Endodermal cell (in vitro differentiated cells): ENCODE measurements at places on chromosomes 4 and X. TPM values are rescaled to one million over a fixed set of nuclear protein-coding genes. Genes with fewer than 3 reads are reported as not detected.

DNA sequence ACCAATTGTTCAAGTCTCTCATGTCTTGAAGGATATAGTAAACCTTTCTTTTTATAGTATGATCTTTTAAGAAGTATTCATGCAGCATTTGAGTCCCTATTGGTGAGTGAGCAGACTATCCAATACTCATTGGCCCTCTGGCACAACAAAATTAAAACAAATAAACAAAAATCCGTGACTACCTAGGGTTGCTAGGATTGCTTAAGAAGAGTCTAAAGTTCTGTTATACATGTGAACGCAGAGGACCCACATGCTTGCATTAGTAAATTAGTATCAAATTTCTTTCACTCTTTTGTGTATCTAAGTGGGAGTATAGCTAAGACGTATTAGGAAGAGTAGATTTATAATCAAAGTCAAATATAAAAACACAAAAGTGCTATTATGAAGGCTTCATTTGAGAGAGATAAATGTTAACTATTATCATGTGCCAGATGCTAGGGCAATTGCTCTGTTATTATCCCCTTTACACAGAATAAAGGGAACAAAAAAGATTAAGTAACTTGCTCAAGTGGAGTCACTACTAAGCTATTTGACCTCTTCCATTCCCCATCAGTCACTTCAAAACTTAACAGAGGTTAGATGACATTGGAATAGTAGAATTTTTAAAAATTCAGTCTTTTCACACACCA lies 29.2 kb upstream of the LARP1B start:
- no peak overlapping the region for H3K27ac ChIP-seq
- H3K36me3 ChIP-seq = peaks cover 22% of the 10 kb centered on the region
- no peak overlapping the region for H3K4me3 ChIP-seq

GRCh38 chr4:3520276-3520675 lies 11.9 kb downstream of the LRPAP1 start:
- no peak overlapping the region for H3K4me3 ChIP-seq
- H3K27me3 ChIP-seq = no peaks in the 10 kb centered on the region
- H3K4me1 ChIP-seq = no peaks in the 10 kb centered on the region
- H3K36me3 ChIP-seq = peaks cover 43% of the 10 kb centered on the region
- no peak for DNase-seq

The FATE1 gene
- not detected in 2 replicates for total RNA-seq

GRCh38 chr4:52588097-52588496 lies 71.0 kb downstream of the USP46 start:
- no peaks in the 10 kb centered on the region for H3K27me3 ChIP-seq
- H3K4me3 ChIP-seq = no peak overlapping the region
- peak; percentile 88 for DNase-seq
- no peak overlapping the region for H3K27ac ChIP-seq
- H3K4me1 ChIP-seq = peaks cover 6% of the 10 kb centered on the region

DNA sequence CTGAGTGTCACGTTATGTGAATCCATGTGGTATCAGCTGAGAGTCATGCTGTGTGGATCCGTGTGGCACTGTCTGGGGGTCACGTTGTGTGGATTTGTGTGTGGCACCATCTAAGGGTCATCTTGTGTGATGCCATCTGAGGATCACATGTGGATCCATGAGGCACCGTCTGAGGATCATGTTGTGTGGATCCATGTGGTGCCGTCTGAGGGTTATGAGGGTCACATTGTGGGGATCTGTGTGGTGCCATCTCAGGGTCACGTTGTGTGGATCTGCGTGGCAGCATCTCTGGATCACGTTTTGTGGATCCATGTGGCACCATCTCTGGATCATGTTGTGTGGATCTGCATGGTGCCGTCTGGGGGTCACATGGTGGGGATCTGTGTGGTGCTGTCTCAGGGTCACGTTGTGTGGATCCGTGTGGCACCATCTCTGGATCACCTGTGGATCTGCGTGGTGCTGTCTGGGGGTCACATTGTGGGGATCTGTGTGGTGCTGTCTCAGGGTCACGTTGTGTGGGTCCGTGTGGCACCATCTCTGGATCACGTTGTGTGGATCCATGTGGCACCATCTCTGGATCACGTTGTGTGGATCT lies 6.9 kb downstream of the PDE6B start:
- no peak overlapping the region for H3K27ac ChIP-seq
- H3K4me3 ChIP-seq = no peak overlapping the region
- H3K27me3 ChIP-seq = no peaks in the 10 kb centered on the region

DNA sequence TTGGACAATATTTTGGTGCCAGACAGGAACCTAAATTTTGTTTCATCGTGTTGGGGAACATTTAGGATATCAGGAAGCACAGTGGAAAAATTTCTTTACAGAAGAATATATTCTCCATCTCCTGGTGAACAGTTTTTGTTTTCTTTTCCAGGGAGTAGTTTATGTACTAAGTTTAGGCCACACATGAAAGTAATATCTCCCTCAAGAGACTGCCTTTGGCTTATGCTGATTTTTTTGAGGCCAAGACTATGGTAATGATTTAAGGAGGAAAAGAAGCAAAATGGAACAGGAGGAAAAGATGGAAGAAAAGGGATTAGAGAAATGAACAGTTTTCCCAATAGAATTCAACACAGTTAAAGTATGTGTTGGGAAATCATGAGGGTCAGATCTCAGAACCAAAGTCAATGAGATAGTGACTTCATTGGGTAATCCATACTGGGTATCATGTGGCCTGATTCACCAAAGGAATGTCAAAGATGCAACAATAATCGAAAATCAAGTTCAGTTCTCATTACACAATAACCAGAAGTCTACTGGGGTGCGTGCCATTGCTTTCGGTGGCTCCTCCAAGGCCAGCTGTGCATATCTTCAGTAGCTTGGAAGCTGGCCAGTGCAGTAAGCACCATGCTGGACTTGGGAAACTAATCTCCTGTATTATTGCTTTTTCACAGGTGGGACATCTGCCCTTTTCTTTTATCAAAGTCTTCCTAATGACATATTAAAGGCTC lies 234.8 kb downstream of the COL25A1 start:
- no peaks in the 10 kb centered on the region for H3K36me3 ChIP-seq
- DNase-seq = no peak
- H3K27me3 ChIP-seq = no peaks in the 10 kb centered on the region
- H3K4me3 ChIP-seq = no peak overlapping the region
- no peaks in the 10 kb centered on the region for H3K4me1 ChIP-seq

DNA sequence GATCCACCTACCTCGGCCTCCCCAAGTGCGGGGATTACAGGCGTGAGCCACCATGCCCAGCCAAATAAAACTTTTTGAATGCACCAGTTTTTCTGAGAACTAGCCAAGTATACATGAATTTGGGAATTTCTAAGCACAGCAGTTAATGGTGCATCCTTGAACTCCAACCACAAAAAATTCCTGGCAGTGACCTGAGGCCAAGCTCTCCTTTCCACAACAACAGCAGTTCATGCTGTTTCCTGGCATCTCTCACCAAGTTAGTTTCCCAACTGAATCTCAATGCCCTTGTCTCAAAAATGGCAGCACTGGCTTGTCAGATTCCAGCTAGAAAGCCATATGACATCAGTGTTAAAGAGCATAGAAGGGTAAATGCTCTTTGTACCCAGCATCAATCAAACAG lies 15.9 kb upstream of the XKRX start:
- no peak overlapping the region for H3K27ac ChIP-seq
- H3K4me1 ChIP-seq = no peaks in the 10 kb centered on the region
- H3K27me3 ChIP-seq = no peaks in the 10 kb centered on the region
- DNase-seq = no peak
- H3K36me3 ChIP-seq = no peaks in the 10 kb centered on the region

The ATOH1 gene
- total RNA-seq = 0.67 to 1.0 TPM in 2 of 3 replicates, not detected in the other

The TCEAL7 gene
- 5.3 TPM in 2 replicates for total RNA-seq

DNA sequence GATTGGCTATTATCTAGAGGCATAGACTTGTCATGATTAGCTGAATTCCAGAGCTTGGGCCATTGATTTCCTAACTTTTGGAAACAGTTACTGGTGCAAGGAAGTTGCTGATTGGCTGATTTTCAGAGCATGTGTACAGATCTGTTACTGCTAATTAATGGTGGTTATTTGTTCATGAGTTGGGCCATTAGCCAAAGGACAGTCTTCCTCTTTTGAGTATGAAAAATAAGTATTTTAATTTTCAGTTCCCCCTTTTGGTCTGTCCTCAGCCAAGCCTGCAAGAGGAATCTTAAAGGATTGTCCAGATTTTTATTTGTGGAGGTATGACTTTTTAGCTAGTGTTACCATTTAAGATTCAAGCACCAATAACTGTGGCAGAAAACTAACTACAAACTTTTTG lies 7.0 kb upstream of the DSPP start:
- H3K4me3 ChIP-seq = no peak overlapping the region
- no peak for DNase-seq
- no peaks in the 10 kb centered on the region for H3K36me3 ChIP-seq

The UGT2B17 gene
- total RNA-seq = not detected in 2 replicates

DNA sequence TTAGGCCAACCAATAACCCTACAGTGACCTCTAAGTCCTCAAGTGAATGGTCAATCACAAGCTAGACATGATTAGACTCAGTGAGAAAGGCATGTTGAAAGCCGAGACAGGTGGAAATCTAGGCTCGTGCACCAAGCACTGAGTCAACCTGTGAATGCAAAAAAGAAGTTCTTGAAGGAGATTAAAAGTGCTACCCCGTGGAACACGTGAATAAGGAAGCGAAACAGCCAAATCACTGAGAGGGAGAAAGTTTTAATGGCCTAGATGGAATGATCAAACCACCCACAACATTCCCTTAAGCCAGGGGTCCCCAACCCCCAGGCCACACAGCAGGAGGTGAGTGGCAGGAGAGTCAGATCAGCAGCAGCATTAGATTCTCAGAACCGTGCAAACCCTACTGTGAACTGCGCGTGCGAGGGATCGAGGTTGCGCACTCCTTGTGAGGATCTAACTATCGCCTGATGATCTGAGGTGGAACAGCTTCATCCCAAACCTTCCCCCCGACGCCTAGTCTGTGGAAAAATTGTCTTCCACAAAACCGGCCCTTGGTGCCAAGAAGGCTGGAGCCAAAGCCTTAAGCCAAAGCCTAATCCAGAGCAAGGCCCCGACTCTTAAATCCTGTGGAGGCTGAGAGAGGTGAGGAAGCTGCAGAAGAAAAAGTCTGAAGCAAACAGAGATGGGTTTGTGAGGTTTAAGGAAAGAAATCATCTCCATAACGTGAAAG lies 19.5 kb upstream of the PDE6B start:
- no peaks in the 10 kb centered on the region for H3K4me1 ChIP-seq
- H3K36me3 ChIP-seq = no peaks in the 10 kb centered on the region
- H3K27me3 ChIP-seq = no peaks in the 10 kb centered on the region
- no peak overlapping the region for H3K27ac ChIP-seq
- H3K4me3 ChIP-seq = no peak overlapping the region

The BEND2 gene
- not detected in 2 replicates for total RNA-seq

GRCh38 chrX:134324359-134324758 lies 87.4 kb downstream of the CCDC160 start:
- no peak overlapping the region for H3K27ac ChIP-seq
- no peaks in the 10 kb centered on the region for H3K27me3 ChIP-seq
- no peak overlapping the region for H3K4me3 ChIP-seq

- no peak overlapping the region for H3K4me3 ChIP-seq
- H3K36me3 ChIP-seq = no peaks in the 10 kb centered on the region
- H3K27me3 ChIP-seq = no peaks in the 10 kb centered on the region
These were observed 71.8 kb downstream of the SUPT20HL2 start for GRCh38 chrX:24241822-24242648.

DNA sequence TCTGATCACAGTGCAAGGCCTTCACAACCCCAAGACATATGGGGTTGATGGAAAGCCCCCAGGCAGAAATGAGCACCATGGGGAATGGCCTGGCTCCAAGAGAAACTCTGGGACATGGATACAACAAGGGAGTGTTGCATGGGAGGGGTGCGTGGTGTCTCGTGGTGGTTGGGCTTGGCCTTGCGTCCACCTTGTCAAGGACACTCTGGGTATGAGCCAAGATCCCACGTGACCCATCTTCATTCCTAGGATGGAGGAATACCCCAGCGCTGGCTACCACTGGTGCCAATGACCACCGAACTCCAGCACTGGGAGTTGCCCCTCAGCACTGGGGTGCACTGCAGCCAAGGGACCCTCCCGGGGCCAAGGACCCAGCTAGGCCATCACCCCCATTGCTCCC lies 267.5 kb upstream of the AGTR2 start:
- no peak overlapping the region for H3K4me3 ChIP-seq
- H3K27ac ChIP-seq = no peak overlapping the region
- no peaks in the 10 kb centered on the region for H3K4me1 ChIP-seq

- DNase-seq = no peak
- H3K4me1 ChIP-seq = peaks cover 3% of the 10 kb centered on the region
- no peak overlapping the region for H3K27ac ChIP-seq
These were observed 1331.1 kb upstream of the ADGRL3 start for GRCh38 chr4:59869056-59869455.

- peak; percentile 50 for DNase-seq
- H3K36me3 ChIP-seq = peaks cover 21% of the 10 kb centered on the region
- no peaks in the 10 kb centered on the region for H3K27me3 ChIP-seq
- peak overlapping the region; percentile 96 for H3K4me3 ChIP-seq
- H3K27ac ChIP-seq = no peak overlapping the region
These were observed 730 bp downstream of the VBP1 start for GRCh38 chrX:155216940-155217440.

- no peaks in the 10 kb centered on the region for H3K4me1 ChIP-seq
- H3K36me3 ChIP-seq = peaks cover 33% of the 10 kb centered on the region
- no peak overlapping the region for H3K27ac ChIP-seq
- H3K4me3 ChIP-seq = no peak overlapping the region
These were observed 29.4 kb downstream of the SASH3 start for GRCh38 chrX:129808829-129809796.

DNA sequence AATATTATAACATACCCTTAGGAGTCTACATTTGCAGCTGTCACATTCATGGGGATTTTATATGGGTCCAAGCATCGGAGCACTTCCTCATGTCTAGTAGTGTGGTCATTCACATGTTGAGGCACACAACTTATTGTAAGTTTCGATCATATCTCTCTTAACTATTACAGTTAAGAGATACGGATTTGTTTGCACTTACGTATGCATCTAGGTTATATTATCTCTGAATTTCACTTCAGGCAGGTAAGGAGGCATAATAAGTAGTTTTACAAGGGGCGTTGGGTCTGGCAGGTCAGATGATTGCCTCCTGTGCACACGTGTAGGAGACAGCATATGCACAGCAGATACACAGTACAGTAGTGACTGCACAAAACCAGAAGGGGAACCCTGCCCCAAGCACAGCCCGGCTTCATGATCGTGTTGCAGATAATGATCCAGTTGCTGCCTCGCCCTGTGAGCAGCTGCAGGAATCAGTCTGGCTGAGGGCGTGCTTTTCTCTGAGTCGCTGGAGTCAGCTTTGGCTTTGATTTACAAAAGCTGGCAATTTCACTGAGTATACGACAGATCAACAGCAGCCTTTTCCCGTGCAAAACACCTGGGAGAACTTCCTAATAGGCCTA lies 302.9 kb upstream of the GATB start:
- H3K4me3 ChIP-seq = no peak overlapping the region
- no peak for DNase-seq
- peaks cover 5% of the 10 kb centered on the region for H3K27me3 ChIP-seq
- no peaks in the 10 kb centered on the region for H3K4me1 ChIP-seq
- no peaks in the 10 kb centered on the region for H3K36me3 ChIP-seq

The KLF8 gene
- 110 to 164 TPM (median 116 TPM) in 3 replicates for total RNA-seq

DNA sequence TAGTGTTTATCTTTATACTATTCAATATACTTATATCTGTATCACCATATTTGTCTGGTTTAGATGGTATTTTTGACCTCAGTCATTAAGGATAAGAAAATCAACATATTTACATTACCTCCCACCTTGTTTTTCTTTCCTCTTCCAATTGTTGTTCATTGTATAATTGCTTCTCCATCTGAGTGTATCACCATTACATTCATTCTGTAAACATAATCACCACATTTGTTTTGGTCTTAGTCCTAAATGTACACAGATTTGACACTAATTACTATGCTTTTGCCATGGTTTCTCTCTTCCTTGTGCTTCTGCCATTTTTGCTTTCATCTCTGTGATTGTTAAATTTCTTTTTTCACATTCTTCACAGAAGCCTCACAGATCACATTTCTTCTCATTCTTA lies 12.7 kb downstream of the ARMCX6 start:
- H3K4me1 ChIP-seq = no peaks in the 10 kb centered on the region
- H3K27ac ChIP-seq = no peak overlapping the region
- no peak for DNase-seq
- H3K27me3 ChIP-seq = no peaks in the 10 kb centered on the region
